Body of pancreas (tissue), 4 donors: ENCODE measurements at places on chromosomes 16 and 17.

GRCh38 chr17:56708670-56709410 lies 115.3 kb downstream of the NOG start:
- DNase-seq, result no peak

- DNase-seq, result peak; percentile 20
Measured at GRCh38 chr16:79792664-79793351, 192.3 kb upstream of the MAF start.

DNA sequence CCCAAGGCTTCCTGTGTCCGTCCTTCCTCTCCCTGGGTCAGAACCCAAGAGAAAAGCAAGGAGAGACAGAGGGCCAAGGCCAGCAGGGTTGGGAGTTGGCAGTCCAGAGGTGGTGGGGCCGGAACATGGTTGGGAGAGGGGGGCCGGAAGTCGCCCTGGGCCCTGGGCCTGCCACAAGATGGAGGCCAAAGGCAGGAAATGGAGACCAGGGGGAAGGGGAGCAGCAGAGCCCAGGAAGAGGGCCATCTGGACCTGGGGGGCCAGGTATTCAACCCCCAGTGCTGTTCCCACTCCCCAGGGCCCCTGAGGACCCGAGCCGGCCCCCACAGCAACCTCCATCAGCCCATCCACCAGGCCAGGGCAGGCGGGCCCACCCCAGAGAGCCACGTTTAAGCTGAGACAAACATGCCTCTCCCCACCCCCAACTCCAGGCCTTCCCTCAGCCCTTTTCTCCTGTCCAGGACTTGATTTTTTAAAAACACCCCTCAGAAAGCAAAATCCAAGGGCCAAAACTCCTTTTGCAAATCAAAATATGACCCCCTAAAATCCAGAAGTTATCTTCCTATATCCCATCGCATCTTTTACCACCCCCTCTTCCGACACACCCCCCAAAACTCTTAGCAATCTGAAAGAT lies 4.4 kb upstream of the BCL6B start:
- peak; percentile 57 for DNase-seq

DNA sequence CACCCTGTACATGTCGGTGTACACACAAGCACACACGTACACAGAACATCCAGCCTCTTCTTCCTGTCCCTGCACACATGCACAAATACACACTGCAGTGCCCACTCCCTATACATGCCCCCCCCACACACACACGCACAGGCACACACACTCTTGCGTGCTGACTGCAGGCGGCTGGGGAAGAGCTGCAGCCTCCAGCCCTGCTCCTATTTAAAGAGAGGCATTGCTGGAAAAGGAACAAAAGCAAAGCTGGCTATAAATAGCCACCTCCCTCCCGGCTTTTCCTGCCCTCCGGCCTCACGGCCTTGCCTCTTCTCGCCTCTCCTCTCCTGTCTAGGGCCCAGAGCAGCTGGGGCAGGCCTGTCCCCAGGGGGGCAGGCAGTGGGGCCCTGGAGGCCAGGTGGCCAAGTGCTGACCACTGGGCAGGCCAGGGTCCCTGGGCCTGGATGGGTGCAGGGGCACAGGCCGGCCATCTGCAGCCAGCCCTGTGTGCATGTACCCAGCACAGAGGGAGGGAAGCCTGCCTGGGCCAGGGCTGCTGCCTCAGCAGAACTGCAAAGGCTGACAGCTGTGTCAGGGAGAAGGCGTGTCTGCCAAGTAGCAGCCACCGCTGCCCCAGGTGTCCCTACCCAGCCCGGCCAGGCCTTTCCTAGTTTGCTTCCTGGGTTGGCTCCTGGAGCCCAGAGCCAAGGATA lies 25.4 kb downstream of the RTN4RL1 start:
- DNase-seq, result peak; percentile 89

DNA sequence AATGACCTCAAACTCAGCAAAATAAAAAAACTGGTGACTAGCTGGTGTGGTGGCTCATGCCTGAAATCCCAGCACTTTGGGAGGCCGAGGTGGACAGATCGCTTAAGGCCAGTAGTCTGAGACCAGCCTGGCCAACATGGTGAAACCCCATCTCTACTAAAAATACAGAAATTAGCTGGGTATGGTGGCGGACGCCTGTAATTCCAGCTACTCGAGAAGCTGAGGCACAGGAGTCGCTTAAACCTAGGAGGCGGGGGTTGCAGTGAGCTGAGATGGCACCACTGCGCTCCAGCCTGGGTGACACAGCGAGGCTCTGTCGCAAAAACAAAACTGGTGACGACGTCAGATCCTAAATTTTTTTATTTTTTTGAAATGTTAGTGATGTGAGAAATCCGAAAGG lies 82.6 kb upstream of the TOB1 start:
- DNase-seq, result peak; percentile 18

DNA sequence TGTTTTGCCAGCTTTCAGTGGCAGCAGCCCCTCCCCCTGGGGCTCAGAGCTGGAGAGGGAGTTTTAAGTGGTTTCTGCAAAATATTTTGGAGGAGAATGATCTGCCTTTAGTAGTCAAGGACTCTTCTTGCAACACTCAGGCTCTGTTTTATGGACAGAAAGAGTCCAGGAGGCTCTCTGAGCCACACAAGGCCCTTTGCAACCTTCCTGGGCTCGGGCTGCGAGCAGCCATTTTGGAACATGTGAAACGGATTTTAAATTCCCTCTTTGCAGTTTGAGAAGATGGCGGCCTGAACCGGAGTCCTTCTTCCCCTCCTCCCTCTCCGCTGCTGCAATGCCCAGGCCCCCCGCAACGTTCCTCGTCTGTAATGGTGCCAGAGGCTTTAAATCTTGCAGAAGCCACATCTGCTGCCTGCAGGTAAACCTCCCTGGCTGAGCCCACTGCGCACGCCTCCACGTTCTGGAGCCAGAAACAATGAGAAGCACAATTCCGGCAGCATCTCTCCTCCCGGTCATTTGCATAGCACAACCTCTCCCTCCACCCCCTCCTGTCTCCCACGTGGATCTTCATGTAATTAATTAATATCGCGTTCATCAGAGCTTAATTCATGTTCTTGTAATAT lies 386.1 kb downstream of the SEC14L1 start:
- no peak for DNase-seq

- DNase-seq, result no peak
Measured at GRCh38 chr16:55285586-55285985, 38.4 kb upstream of the IRX6 start.

- DNase-seq, result no peak
Measured at GRCh38 chr16:4949986-4950385, 8.1 kb upstream of the SEC14L5 start.

DNA sequence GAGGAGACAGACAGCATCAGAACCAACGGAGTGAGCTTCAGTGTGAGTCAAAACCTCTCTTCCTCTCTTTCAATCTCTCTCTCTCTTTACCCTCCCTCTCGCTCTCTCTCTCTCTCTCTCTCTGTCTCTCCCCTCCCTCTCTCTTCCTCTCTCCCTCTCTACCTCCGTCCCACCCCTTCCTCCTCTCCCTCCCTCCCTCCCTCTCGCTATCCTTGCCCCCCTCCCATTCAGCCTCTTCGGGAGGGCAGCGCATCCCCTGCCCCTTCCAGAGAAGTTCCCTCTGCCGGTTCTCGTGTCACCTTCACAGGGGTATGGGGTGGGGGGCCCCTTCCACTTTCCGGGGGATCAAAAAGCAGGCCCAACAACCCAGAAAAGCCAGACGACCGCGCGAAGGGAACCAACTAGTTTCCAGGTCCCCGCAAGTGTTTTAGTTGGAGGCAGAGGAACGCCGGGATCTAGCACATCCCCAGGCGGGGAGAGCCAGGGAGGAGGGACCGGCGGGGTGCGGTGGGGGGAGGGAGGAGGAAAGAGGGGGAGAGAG lies 28.9 kb upstream of the RBFOX1 start:
- DNase-seq, result no peak

- no peak for DNase-seq
Measured at GRCh38 chr16:70484867-70485266, 30.5 kb downstream of the FCSK start.

DNA sequence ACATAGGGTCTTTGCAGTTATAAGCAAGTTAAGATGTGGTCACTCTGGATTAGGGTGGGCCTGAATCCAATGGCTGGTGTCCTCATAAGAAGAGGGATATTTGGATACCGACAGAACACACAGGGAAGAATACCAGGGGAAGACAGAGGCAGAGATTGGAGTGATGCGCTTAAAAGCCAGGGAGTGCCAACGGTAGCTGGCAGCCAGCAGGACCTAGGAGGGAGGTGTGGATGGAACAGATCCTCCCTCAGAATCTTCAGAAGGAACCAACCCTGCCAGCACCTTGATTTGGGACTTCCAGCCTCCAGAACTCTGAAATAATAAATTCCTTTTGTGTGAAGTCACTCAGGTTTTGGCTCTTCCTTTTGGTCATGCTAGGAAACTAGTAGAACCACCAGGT lies 110.2 kb upstream of the CACNG3 start:
- no peak for DNase-seq

- no peak for DNase-seq
Measured at GRCh38 chr16:11535494-11535893, 51.2 kb downstream of the LITAF start.

DNA sequence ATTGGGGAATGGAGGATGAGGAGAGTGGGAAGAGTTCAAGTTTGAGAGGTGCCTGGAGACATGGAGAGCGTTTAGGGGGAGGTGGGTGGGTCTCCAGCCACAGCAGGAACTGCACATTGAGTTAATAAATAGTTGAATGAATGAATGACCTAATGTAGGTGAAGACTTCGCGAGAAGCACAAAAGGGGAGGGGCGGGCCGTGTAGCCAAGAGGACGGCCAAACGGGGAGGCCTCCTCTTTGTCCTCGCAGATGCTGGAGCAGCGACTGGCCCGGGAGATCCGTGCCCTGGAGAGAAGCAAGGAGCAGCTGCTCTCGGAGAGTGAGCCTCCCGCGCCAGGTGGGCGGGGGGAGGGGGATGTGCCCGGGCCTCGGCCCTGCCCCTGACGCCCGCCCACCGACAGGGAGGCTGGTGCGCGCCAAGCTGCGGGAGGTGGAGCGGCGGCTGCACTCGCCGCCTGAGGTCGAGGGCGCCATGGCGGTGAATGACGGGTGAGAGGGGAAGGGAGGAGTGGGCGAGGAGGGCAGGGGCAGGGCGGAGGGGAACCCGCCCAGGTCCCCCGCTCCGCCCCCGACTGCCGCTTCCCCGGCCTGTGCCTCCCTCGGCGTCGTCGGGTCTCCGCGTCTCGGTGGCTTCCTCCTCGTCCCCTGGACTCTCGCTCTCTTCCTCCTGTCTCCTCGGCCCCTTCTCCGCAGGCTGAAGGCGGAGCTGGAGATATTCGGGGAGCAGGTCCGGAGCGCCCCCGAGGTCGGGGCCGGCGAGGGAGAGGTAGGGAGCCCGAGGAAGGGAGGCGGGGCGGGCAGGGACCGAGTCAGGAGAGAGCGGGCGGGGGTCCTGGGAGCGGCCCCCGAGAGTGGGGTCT lies 12.9 kb downstream of the SYCE1L start:
- DNase-seq, result peak; percentile 71

DNA sequence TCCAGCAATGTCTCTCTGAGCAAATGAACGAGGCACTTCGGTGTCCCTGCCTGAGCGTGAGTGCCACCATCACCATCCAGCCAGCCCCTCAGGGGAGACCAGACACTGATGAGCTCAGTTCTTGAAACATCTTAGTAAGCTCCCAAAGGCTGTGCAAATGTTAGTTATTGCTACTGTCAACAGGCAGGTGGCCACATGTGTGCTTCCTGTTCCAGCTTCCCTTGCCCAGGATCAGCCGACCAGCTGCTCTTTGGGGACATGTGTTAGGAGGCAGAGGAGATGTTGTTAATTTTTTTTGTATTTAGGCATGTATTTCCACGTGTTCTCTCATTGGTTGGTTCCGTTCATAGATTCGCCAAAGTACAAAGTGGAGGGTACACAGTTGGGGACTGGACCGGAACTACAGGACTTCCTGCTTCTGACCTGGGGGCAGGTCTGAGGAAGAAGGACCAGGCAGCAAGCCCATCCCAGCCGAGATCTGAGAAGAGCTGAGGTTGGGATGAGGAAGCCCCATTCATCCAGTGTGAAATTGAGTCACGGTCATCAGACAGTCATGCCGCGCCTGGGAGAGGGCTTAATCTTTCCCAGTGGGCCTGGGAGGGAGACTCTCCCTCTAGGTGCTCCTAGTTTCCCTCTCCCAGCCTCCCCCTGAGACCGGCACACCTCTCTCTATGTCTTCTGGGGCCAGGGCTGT lies 3.8 kb downstream of the TTYH2 start:
- DNase-seq, result no peak

DNA sequence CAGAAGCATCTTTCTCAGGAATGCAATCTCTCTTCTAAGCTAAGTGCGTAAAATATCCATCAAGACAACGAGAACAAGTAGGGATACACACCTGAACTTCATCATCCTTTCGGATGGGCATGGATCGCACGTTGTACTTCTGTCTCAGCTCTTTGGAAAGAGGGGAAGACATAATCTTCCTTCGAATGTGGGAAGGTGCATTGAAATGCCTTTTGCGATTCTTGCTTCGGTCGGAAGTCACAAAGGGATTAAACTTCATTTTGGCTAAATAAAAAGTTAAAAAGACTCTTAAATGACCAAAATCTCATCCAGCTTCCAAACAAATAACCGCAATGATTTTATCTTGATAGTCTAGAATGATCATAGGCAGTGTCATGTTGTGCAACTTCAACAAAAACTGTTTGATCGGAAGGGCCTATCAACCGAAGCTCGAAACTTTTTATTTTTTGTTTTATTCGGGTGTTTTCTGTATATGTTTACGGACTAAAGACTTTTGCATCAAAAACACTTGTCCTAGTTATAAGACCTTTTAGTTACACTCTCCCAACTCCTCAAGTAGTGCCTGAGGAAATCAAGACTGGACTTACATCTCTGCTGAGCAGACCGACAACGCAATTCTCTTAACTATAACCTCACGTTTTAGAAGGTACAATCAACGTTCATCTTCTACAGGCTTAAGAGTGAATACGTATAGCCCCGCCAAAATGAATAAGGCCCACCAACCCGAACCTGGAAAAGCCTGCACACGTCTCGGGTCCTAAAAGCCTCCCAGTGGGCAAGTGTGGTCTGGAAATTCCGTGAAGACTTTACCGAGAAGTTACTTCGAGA lies 727 bp downstream of the RPL26 start:
- DNase-seq, result no peak

GRCh38 chr17:17445296-17445924 lies 31.4 kb upstream of the MED9 start:
- no peak for DNase-seq

DNA sequence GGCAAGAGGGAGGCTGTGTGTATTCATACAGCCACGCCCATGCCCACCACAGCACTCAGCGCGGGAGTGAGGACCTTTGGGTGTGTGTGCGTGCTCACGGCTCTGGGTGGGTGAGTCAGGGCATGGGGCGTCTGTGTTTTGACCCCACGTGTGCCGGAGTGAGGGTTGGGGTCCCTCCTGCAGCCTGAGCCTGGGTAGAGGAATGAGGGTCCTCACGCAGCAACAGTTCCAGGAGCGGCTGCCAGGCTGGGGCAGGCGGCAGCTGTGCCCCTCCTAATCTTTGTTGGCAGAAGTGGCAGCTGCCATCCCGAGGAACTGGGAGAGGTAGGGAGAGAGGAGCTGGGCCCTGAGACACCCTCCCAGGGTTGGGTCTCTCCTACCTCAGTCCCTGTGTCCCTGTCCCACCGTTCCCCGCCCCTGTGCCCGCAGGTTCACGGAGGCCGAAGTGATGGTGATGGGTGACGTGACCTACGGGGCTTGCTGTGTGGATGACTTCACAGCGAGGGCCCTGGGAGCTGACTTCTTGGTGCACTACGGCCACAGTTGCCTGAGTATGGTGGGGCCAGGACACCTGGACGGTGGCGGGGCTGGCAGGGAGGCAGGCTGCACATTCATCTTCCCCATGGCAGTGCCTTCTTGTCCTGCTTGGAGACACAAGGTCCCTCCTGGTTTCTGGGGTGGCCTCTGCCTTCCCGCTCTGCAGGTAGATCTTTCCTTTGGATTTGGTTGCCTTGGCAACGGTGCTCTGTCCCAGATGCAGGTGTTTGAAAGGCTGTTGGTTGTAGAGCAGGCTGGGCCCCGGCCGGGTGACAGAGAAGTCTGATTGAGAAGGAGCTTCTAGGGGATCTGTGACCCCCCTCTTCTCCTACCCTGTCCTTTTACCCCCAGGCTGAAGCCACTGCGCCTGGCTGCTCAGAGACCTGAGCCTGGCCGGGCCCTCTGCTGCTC lies 5.9 kb downstream of the DPH1 start:
- no peak for DNase-seq
